ENCODE measurements at places on chromosomes 4 and X.
A peak's percentile ranks its signal among the peaks of the same experiment; 100 is the strongest.

DNA sequence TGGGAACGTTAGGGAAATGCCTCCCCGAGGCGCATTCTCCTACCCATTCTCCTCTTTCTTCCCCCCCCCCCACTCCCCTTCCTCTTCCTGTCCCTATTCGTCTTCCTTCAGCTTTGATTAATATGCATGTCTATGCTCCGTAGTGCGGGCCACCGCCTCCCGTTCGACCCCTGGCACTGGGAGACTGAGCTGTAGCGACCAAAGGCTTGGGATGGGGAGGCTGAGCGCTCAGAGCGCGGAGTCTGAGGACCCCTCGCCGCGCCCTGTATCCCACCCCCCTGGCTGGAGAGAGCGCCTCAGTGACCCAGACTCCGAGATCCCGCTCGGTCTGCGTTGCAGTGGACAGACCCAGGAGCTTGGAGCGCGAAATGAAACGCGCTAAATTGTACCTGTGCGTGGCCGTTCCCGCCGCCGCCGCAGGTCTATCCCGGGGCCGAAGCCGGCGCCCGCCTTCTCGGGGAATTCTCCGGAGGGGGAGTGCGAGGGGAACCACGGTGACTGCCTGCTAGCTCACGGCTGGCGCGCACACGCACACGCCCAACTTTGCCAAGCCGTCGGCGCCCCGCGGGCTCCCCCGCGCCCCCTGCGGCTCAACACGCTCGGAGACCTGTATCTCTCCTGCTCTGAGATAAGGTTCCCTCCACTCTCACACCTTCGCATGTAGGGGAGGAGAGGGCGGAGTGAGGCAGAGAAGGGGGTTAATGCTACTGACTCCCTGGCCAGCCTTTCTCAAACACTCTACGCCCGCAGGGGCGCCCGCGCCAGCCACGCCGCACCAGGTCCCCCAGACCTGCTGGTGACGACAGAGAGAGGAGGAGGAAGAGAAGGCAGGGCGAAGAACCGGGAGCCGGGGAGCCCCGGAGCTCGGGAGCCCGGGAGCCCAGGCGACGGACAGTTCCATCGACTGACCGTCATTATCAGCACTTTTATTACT lies 1.5 kb upstream of the PTCHD1 start:
- DNase-seq = no peak

- DNase-seq = no peak
Measured at GRCh38 chrX:119763181-119763580, 4.8 kb downstream of the SOWAHD start.

DNA sequence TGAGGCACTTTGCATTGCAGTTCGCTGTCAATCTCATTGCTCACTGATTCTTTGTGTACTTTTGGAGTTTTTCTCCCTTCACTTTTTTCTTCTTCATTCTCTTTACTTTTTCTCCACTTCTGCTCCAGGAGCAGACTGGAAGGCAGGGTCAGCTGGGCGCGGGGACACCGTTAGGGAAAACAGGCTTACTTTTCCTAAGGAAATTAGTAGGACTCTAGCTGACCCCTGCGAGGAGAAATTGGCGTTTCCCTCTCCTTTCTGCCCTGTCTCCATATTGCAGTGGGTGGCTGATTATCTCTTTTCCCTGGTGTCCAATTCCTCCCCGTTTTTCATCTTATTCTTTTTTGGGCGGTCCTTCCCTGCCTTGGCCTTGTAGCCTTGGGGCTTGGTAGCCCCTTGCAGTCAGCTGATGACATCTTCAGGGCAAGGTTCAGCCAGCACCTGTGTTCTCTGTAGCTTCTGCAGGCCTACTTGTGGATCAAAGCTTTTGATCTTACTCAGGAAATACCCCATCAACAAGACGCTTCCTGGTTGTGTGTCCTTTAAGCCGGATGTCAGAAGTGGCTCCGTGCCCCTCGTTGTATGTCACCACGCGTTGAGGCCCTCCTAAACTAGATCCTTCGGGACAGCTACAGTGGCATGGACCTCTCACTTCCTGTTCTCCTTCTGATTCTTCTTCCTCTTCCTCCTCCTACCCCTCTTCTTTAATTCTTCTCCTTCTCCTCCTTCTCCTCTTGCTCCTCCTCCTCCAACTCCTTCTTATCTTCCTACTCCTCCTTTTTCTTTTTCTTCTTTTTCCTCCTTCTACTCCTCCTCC lies 36.1 kb downstream of the NBDY start:
- no peak for DNase-seq

GRCh38 chr4:139267301-139267700 lies 12.7 kb downstream of the MGARP start:
- DNase-seq = no peak

GRCh38 chrX:48903290-48903689 lies 5.6 kb downstream of the PQBP1 start:
- DNase-seq = no peak

- DNase-seq = no peak
Measured at GRCh38 chrX:23883737-23884354, 23.9 kb downstream of the APOO start.

- no peak for DNase-seq
Measured at GRCh38 chrX:47749185-47749967, 87.3 kb upstream of the ZNF81 start.

DNA sequence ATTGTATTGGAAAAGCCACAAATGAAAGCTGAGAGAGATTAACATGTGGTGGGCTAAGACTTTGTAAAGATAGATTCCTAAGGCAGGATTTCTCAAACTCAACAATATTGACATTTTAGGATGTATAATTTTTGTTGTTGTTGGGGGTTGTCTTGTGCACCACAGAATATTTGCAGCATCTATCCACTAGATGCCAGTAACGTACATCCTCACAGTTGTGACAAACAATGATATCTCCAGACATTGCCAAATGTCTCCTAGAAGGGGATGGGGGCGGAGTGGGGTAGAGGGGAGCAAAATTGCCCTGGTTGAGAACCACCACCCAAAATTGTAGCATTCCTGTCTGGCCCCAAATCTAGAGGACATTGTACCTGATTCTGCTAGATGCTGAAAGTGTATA lies 14.7 kb upstream of the CBR4 start:
- no peak for DNase-seq

- no peak for DNase-seq
Measured at GRCh38 chr4:23952258-23952657, 62.4 kb upstream of the PPARGC1A start.

DNA sequence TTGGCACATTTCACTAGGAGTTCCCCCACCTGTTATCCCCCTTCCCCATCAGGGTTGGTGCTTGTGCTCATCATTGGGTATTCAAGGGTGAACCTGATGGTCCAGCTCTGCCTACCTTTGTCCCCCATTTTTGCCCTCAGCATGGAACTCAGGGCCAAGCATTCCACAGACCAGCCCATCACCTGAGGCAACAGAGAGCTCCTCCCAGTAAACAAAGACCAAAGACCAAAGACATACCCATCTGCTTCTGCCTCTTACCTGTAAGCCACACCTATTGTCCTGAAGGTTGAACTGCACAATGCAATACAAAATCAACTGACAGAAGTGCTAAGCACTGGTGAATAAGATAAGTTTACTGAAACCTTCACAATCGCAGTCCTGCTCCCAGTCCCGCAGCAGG lies 237.5 kb downstream of the PAPSS1 start:
- no peak for DNase-seq

GRCh38 chrX:120274958-120275357 lies 24.3 kb downstream of the ZBTB33 start:
- no peak for DNase-seq

DNA sequence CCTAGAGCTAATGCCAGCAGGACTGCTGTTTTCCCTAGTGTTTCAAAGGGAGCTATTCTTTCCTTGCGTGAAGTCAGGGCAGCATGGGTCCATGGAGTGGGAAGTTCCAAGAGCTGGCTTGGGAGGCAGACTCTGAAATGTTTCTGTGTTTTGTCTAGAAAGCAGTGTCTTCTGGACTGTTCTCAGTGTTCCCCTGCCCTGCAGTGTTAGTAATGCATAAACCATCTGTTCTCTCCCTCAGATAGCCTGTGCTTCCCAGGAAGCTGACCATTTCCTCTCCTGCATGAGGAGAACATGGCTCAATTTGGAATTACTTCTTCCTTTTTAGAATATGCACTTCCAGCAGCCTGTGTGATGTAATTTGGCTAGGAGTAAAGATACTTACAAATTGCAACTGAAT lies 116.7 kb upstream of the CXCL13 start:
- DNase-seq = no peak

DNA sequence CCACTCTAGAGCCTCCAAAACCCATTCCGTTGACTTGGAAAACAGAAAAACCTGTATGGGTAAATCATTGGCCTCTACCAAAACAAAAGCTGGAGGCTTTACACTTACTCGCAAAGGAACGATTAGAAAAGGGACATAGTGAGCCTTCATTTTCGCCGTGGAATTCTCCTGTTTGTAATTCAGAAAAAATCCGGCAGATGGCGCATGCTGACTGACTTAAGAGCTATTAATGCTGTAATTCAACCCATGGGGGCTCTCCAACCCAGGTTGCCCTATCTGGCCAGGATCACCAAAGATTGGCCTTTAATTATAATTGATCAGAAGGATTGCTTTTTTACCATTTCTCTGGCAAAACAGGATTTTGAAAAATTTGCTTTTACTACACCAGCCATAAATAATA lies 60.8 kb downstream of the ZNF732 start:
- DNase-seq = peak; percentile 18

GRCh38 chr4:19936476-19936875 lies 315.2 kb upstream of the SLIT2 start:
- no peak for DNase-seq

DNA sequence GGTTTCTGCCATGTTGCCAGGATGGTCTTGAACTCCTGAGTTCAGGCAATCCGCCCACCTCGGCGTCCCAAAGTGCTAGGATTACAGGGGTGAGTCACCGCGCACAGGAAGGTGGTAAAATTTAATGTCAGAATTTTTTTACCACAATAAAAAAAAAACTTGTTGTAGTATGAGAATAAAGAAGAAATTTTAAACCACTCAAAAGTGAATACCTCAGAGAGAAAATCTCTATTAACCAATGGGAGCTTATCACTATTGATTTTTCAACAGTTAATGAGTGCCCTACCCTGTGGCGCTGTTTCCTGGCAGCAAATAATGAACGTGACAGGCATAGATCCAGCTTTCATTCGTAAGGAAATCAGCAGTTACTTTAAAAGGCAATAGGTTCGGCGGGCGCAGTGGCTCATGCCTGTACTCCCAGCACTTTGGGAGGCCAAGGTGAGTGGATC lies 32.7 kb upstream of the SLC25A4 start:
- no peak for DNase-seq

GRCh38 chrX:93591398-93591797 lies 82.0 kb downstream of the NAP1L3 start:
- no peak for DNase-seq

DNA sequence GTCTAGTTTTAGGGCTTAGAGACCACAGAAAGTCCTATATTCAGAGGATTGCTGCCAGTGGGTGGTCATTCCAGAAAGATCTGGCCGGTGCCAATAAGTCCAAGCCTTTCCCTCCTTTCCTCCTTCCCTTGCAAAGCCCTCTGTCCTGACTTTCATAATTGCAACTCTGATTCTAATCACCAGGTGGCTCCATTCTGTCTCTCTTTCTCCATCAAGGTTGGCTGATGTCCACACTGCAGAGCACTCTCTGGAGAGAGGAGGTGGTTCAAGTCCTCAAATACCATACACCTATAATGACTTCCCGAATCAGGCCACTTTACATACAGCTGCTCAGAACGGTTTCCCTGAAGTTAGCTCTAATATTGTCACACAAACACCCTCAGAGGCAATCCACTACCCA lies 22.4 kb upstream of the ARMCX4 start:
- no peak for DNase-seq
